ENCODE measurements at places on chromosomes 1 and 21.
A peak's percentile ranks its signal among the peaks of the same experiment; 100 is the strongest.

GRCh38 chr21:46527801-46528200, 69.1 kb downstream of the DIP2A start:
- DNase-seq, result no peak

DNA sequence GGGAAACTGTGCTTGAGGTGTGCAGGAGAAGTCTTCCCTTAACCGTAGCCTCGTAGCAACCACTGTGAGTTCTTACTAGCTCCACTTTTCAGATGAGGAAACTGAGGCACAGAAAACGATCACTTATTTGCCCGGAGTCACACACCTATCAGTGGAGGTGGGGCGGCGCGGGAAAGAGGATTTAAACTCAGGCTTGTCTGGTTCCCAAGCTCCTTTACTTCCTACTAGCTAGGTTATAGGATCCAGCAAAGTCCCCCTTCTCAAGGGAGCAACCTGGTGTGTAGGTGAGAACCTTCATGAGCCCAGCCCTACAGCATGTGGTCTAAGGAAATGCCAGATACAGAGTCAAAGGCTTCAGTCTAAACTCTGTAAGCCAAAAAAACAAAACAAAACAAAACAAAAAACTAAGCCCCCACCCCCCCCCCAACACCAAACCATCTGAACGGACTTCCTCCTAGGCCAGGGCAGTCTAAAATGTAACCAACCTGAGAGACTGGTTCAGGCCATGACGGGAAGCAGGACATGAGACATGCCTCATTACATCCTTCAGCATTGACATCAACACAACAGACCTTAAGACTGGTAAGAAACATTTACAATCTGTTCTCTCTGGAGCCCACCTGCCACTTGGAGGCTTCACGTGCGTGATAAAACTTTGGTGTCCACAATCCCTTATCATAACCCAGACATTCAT, 709 bp upstream of the FBXO42 start:
- no peak for DNase-seq

DNA sequence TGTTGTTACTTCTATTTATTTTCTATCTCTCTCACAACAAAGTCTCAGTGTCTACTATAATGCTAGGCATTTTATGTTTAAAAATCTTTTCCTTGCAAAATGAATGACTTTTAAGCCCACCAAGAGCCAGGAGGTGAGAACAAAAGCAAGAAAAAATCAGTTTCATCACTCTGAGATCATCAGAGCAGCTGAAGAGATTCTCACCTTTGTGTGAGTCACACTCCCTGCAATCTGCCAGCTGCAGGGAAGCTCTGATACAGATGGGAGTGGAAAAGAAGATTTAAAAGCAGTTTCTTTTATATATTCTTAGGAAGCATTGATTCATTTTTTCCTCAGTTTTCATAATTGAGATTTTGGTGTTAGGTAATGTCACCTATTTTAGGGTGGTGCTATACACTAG, 107.6 kb downstream of the LHX9 start:
- no peak for DNase-seq

DNA sequence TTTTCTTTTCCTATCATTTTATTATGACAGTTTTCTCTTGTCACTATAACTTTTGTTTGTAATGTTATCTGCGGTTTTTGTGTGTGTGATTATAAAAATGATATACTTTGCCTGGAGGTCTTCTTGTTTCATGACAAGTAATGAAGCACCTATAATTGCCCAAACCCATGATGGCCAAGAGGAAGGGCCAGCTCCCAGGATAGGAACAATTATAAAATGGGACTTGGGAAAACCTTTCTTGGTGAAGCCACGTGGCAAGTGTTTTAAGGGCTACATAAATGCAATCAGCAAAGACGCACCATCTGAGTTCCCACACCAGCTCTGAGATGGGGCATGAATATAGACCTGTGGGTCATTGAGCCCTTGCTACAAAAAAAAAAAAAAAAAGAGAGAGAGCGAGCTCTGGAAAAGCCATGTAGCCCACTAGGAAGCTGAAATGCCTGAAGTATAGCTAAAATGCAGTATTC, 462.6 kb upstream of the RUNX1 start:
- no peak for DNase-seq

DNA sequence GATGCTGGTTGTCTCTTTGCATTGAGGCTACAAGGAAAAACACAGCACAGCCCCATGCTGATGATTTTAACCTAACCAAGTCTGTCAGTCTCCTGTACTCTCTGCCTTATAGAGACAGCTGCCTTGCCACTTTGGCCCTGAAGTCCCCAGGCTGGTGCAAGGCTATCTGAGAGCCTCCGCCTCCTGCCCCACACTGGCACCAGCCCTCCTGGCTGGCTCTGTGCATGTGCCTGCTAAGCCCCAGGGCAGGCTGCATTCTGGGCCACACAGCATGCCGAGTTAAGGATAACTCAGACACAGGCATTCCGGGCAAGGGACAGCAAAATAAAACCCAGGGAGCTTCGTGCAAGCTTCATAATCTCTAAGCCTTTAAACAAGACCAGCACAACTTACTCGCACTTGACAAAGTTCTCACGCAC, 910 bp downstream of the RUNX1 start:
- no peak for DNase-seq

GRCh38 chr1:89023026-89023425, 360 bp upstream of the GBP3 start:
- DNase-seq, result no peak

GRCh38 chr21:36587388-36587787, 107.5 kb upstream of the CLDN14 start:
- no peak for DNase-seq

GRCh38 chr1:94926915-94927404, at the start of gene CNN3:
CNN3 (minus strand) TSS chr1:94927110; CDS start chr1:94926894, 216 bp downstream.
- peak; percentile 49 for DNase-seq

DNA sequence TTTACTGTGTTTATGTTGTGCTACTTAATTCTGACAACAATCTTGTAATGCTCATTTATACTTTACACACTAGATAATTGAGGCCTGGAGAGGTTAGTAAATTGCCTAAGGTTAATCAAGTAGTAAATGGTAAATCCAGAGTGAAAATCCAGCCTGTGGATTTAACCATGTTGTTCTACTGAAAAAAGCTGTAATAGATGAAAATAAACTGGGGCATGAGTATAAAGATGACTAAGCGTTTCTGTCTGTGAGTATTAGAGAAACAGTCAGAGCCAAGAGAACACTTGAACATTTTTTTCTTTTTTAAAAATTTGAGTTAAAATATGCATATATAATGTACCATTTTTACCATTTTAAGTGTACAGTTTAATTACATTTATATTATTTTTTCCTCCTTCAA, 47.9 kb upstream of the LEPR start:
- DNase-seq, result no peak

DNA sequence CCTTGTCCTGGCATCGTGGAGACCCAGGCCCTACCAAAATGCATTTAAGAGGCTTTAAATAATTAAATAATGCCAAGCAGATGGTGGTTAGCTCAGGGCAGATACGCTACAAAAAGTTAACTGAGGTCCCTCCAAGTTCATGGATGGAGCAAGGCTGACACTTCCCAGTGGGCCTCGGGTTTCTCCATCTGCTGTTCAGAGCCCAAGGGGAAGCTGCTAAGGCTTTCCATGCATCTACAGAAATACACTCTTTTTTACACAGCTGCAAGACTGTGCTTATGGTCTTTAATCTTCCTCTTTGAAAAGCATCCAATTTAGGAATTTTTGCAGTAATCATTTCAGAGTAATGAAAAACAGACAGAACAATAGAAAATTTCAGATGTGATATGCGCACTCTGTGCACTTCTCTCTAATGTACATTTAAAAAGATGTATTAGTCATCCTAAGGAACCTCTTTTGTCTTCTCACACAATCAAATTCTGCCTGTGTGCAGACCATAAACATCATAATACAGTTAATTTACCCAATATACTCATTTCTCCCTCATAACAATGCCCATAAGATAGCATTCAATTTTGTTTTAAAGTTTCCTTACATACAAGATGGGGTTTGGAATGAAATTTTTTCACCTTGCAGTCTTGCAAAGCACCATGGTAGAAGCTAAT, 173.2 kb upstream of the ATP1B1 start:
- DNase-seq, result no peak

DNA sequence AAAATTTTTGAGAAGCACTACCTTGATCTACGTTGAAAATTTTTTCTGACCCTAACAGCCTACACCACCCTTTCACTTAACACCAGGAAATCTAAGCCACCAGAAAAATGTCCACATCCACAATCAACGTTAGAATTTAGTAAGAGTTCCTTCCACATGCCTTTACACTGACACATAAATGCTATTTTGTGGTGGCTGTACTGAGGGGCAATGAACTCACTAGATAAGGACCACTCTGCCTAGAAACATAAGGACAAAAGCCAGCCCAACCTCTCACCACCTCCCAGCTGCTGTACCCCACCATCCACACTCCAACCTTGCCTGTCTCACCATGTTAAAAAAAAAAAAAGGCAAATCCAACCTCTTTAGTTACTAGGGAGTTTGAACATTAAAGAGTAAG, 29.8 kb downstream of the PARP1 start:
- no peak for DNase-seq

DNA sequence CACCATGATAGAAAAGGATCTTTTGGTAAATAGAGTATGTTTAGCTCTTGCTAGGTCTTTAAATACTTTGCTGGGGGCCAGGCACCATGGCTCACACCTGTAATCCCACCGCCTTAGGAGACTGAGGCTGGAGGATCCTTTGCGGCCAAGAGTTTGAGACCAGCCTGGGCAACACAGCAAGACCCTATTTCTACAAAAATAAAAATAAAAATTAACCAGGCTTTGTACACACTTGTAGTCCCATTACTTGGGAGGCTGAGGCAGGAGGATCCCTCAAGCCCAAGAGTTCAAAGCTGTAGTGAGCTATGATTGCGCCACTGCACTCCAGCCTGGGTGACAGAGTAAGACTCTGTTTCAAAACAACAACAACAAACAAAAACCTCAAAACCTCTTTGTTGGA, 1.1 kb upstream of the KCNE2 start:
- DNase-seq, result no peak

DNA sequence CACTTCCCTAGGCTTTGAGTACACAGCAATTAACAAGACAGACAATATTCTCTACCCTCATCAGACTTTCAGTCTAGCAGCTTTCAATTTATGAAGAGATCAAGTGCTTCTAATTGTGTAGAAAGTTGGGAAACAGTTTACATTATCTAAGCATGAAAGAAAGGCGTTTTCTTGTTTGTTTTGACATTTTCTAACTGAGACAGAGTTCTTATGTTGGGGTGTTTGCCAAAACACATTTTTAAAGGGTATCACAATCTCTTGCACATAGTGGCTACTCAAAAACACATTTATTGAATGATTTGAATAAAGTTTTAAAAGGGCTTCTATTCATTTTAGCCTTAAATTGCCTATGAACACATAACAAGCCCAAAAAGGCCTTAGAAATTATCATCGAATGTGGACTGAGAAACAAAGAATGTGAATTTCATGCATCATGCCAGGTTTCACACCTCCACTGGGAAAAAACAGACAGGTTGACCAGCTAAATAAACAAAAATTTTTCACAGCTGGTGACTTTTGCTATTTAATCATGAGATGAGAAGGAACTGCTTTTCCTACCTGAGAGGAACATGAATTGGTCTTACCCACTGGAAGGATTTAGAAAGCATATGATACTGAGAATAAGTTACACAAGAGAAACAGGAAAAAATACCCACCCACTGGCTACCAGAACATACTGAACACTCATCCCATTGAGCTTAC, 394.5 kb upstream of the PKN2 start:
- no peak for DNase-seq

GRCh38 chr1:198932351-198932991, 293.6 kb downstream of the PTPRC start:
- no peak for DNase-seq

- DNase-seq, result no peak
These were observed 513.0 kb downstream of the NUF2 start for GRCh38 chr1:163834778-163835177.

DNA sequence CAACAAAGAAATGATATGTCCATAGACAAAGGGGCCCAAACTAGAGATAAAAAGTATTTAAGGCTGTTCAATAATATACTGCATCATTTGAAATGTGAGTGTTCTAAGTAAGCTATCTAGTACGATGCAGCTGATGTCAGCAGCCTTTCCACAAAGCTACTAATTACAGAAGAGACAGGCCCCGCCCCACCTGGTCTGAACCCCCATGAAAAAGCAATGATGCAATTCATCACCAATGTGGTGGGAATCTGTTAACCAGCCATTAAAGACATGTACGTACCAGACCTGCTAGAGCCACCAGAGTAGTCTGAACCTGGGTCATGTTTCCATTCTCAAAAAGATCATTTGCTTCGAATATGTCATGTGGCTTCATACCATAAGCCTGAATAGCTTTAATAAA, 25.1 kb downstream of the CNN3 start:
- DNase-seq, result no peak

- no peak for DNase-seq
These were observed 252.4 kb upstream of the DUSP10 start for GRCh38 chr1:221994274-221994698.

- no peak for DNase-seq
These were observed 120.1 kb downstream of the AKT3 start for GRCh38 chr1:243729956-243730355.

- no peak for DNase-seq
These were observed 3.5 kb upstream of the UTS2 start for GRCh38 chr1:7856345-7856744.

DNA sequence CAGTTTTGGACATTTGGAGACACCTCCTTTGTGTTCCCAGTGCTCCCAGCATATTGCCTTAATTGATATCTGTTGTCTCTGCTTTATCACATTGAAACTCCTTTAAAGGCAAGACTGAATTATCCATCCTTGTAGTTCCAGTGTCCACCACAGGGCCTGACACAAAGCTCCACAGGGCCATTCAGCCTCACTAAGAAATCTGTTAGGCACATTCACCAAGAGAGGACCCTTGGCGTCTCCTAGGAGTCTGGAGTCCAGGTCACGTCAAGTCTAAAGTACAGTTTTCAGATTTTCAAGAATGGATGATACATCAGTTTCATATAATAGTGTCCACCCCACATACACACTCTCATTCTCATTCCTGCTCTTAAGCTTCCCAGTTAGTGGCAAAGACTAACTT, 4.8 kb downstream of the ACP6 start:
- no peak for DNase-seq

GRCh38 chr1:226121587-226122400, 59.3 kb downstream of the H3-3A start:
- peak; percentile 83 for DNase-seq

DNA sequence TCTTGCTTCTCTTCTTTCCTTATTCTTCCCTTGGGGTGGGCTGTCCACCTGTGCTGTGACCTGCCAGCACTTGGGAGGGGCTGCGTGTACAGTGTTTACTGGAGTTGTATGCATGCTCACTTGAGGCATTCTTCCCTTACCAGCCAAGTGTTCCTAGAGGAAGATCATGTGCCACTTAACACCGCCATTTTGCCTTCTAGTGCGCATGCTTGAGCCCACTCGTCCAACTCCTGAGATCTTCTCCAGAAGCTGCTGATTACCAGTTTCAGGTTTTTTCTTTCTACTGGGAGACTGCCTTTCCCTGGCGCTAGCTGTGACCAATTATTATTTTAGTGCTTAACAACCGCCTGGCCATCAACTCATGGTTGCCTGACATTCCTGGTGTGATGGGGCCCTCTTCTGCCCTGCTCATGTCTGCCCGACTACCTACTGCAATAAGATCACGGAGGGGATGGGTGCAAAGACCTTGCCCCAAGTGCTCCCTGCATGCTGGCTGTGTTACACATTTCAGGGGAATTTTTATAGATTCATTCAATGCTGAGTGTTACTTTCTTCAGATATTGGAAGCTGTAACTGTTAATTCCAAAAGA, 74.2 kb upstream of the B3GALT5 start:
- no peak for DNase-seq

GRCh38 chr1:234396092-234396491, 22.8 kb downstream of the COA6 start:
- no peak for DNase-seq

GRCh38 chr1:82321794-82322193, 521.1 kb downstream of the ADGRL2 start:
- DNase-seq, result no peak
